Stimulated activated CD8-positive, alpha-beta memory T cell treated with anti-CD3 and anti-CD28 coated beads, Interleukin-4, amount 100 ng/mL, for 1 hour (primary cell): ENCODE measurements at places on chromosomes 7 and 10.

DNA sequence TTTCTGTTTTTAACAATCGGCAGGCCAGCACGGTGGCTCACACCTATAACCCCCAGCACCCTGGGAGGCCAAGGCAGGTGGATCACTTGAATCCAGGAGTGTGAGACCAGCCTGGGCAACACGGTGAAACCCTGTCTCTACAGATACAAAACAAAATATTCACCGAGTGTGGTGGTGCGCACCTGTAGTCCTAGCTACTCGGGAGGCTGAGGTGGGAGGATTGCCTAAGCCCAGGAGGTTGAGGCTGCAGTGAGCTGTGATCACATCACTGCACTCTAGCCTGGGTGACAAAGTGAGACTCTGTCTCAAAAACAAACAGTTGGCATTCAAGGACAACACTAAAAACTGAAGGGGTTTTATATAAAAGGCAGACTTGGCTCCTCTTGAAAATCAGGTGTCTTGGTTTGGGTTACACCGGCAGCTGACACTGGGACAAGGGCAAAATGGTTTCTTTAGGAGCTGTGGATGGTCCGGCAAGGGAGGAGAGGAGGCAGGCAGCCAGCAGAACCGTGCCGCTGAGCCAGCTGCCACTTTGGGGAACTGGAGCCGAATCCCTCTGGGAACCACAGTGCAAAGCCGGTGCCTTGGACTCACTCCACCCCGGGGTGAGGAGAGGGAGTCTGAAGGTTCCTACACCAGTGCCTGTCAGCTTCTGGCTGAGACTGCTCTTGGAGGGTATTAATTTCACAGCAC is 52.6 kb downstream of the CHST3 start:
- no peak for DNase-seq

DNA sequence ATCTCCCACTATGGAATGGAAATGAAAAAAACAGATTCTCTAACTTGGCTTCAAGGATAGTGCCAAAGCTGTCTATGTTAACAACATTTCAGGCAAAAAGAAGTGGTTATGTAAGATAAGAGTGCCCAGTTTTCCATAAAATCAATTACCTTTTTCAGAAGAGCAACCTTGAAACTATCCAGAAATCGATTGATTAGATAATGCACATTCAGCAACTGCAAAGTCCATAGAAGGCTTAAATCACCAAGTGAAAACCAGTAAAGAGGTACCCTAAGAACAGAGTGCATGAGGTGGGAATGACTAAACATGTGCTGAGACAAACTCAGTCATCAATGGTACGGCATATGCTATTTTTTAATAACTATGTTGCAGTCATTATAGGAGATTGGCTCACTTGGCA is 71.9 kb upstream of the TNKS2 start:
- DNase-seq = no peak

GRCh38 chr7:88115816-88116215 is 104.0 kb downstream of the SRI start:
- no peak for DNase-seq

- no peak for DNase-seq
Observed at GRCh38 chr10:113802997-113803396, 50.9 kb downstream of the DCLRE1A start.

GRCh38 chr10:63467841-63468240 is 2.1 kb upstream of the JMJD1C start:
- no peak for DNase-seq

GRCh38 chr10:2908851-2909630 is 158.3 kb upstream of the PFKP start:
- DNase-seq = no peak

DNA sequence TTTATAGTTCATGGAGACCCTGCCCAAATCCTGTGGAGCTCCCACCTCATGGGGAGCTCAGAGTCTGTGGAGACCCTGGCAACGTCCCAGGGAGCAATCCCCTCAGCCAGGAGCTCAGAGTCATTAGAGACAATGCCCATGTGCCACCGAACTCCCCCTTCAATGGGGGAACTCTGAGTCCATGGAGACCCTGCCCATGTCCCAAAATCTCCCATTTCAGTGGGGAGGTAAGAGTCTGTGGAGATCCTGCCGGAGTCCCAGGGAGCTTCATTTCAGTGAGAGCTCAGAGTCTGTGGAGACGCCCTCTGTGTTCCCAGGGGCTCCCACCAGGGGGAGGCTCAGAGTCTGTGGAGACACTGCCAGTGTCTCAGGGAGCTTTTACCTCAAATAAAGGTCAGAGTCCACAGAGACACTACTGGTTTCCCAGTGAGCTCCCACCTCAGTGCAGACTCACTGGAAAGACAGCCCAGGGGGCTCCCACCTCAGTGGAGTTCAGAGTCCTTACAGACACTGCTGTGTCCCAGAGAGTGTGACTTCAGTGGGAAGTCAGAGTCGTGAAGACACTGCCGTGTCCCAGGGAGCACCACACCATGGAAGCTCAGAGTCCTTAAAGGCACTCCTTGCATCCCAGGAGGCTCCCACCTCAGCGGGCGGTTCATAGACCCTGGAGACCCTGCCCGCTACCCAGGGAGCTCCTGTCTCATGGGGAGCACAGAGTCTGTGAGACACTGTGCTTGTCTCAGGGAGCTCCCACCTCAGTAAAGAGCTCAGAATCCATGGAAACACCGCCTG is 5.0 kb downstream of the MYO1G start:
- DNase-seq = no peak

DNA sequence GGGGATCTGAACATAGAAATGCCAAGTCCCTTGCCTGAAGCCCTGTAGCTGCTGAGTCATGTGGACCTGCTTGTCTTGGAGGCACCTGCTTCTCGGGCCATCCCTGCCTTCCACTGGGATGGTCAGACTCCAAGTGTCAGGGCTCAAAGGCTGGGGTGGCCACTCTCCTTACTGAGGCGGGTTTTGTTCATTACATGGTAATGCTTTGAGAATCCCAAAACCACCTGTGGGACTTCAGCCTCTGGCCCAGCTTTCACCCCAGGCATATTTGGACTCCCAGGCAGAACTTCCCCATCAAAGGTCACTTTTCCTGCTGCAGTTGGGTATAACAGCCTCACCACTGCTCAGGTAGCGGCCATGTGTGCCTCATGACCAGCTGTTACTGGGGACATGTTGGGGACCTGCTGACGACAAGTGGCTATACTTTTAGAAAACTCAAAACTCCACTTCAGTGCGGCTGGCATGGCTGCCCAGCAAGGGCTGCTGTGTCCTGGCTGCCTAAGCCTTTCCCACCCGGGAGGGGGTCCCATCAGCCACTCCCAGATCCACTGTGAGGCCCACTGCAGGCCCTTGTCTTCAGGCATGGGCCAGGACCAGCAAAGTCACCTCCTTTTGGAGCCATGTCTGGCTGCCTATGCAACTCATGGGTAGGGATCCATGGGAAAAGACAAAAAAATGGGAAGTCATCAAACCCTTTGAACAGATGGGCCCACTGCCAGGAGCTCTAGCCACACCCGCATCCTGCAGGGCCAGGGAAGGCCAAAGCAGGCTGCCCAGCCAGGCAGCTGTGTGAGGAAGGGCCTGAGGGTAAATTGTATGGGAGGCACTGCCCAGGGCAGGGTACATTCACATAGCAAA is 96.7 kb downstream of the ARHGAP22 start:
- DNase-seq = no peak

DNA sequence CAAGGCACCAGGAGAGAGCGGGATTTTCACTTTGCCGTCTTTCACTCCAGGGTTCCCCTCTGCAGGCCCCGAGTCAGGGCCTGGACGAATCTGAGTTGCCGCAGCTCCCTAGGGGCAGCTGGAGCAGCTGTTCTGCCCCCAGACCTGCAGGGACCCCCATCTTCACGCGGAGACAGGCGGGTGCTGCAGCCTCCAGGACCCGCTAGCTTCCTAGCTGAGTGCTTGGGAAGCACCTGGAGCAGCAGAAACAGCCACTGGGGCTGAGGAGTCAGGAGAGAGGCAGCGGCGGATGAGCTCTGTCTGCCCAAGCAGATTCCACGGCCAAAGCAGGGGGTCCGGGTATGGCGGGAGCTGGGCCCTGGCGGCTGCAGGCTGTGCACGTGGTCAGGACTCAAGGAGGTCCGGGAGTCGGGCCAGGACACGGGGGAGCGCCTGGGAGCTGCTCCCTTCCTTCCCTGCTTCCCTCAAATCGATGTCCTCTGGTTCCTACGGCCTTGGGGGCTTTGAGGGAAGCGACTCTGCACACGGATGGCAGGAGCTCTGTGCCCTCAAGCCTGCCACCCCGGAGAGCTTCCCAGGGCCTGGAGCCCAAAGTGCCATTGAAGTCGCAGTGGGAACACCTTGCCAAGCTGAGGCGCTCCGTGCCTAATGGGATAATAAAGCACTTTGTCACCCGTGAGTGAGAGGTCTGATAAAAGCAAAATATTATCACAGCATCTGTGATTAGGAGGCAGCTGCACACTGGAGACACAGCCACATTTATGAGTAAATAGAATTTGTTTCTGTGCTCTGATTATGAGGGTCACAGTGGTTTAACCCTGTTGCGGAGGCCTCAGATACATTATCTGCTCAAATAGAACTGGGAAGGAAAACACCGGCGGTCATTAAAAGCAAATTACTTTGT is 17.2 kb downstream of the MNX1 start:
- no peak for DNase-seq

- no peak for DNase-seq
Observed at GRCh38 chr10:73207883-73208282, 39.2 kb downstream of the DNAJC9 start.

- DNase-seq = no peak
Observed at GRCh38 chr10:61752111-61753011, 89.6 kb downstream of the CABCOCO1 start.

- DNase-seq = no peak
Observed at GRCh38 chr7:146791344-146792285, 675.0 kb downstream of the CNTNAP2 start.

DNA sequence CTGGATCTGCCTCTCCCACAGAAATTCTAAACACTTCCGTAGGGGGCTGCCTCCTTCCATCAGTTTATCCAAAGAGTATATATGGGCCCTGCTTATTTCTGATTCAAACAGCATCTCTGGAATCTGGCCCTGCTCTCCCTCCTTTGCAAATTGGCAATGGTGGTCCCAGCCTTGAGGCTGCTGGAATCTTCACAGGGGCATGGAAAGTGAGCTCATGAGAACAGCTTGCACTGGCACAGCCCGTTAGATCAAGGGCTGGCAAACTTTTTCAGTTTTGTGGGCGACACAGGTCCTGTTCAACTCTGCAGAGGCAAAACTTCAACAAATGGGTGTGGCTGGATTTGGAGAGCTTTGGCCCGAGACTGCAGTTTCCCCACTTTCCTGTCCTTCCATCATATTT is 526.9 kb downstream of the KCNMA1 start:
- DNase-seq = no peak

GRCh38 chr7:151398446-151399304 is 11.2 kb downstream of the WDR86 start:
- no peak for DNase-seq

DNA sequence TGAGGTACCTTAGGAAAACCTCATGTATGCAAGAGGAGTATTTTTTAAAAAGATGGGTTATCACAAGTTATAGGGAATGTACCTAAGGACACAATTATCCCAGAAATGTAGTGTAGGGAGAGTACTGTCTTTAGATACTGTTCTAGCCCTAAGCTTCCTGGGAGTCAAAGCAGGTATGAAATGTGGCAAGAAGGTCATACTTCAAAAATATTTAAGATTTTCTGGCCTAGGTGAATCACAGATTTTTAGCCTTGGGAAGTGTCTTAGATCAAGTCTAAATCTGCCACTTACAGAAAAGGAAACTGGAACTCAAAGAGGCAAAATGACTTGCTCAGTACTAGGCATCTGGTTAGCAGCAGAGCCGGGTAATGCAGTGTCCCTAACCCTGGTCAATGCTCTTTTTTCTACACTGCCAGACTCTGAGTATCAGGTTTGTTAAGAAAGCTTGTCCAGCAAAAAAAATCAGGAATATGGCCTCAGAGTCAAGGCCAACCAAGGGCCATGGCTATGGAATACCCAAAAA is 13.9 kb downstream of the PIK3AP1 start:
- no peak for DNase-seq

GRCh38 chr10:32357056-32357735 is 10.2 kb upstream of the EPC1 start:
- no peak for DNase-seq

GRCh38 chr7:83996879-83997278 is 197.7 kb downstream of the SEMA3A start:
- no peak for DNase-seq

DNA sequence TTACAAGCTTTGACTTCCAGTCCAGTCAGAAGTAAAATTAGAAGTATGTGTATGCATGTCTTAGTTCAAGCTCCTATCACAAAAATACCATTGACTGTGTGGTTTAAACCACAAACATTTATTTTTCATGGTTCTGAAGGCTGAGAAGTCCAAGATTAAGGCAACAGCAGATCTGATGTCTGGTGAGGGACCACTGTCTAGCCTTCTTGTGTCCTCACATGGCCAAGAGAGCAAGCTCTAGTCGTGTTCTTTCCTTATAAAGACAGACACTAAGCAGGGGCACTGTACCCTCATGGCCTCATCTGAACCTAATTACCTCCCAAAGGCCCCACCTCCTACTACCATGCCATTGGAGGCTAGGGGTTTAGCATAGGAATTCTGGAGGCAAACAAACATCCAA is 41.3 kb upstream of the ARL4A start:
- DNase-seq = no peak

DNA sequence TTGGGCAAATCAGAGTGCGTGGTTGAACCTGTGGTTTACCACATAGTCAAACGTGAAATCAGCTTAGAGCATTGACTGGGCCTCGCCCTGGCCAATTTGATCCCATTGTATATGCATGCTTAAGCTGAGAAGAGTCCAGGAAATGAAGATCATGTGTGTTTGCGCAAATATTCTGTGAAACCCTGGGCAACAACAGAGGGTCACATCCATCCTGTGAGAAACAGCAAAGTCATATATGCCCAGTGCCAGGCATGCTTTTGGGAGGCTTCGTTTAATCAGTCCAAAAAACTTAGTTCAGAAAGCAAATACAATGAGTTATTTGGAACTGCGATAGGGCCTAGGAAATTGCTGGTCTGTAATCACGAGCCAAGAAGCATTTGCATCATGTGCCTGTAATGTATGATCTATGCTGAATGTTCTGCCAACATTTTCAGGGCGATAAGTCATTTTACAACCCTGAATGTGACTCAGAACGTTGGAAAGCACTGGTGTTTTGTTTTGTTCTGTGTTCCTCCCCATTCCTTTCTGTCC is 412.1 kb upstream of the CELF2 start:
- DNase-seq = no peak

DNA sequence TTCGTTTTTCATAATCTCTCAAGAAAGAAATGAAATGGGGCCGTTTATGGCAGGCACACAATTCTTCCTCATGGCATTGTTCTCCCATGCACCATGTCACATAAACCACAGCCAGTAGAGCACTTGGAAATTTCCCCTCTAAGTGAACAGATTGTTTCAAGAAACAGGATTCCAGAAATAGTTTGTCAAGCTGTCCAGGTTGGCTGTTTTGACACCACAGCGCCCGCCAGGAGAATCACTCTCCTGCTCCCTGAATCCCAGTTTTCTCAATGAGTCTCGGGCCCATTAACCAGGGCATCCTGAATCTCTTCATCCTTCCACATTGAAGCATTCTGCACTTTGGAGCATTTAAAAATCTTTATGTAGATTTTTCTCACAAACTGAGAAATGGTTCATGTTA is 172.2 kb upstream of the NEBL start:
- DNase-seq = no peak
